ENCODE measurements at places on chromosomes 5 and 9. TPM values are rescaled to one million over a fixed set of nuclear protein-coding genes. Genes with fewer than 3 reads are reported as not detected.

- no peak for DNase-seq
Measured at GRCh38 chr9:128555180-128555721, 2.9 kb downstream of the SPTAN1 start.

DNA sequence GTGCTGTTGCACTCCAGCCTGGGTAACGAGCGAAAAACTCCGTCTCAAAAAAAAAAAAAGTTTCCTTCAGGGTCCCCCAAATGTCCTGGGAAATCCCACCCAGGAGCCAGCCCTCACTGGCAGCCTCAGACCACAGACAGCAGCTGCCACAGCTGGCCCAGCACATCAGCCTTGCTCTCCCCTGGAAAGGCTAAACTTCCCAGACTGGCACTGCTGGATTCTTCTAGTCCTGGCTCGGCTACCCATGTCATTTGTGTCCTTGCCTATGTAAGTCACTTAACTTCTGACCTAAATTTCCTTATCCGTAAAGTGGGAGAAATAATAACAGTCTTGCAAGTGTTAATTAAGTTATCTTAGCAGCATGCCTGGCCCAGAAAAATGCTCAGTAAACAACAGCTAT lies 8.6 kb upstream of the PRRC2B start:
- no peak for DNase-seq

DNA sequence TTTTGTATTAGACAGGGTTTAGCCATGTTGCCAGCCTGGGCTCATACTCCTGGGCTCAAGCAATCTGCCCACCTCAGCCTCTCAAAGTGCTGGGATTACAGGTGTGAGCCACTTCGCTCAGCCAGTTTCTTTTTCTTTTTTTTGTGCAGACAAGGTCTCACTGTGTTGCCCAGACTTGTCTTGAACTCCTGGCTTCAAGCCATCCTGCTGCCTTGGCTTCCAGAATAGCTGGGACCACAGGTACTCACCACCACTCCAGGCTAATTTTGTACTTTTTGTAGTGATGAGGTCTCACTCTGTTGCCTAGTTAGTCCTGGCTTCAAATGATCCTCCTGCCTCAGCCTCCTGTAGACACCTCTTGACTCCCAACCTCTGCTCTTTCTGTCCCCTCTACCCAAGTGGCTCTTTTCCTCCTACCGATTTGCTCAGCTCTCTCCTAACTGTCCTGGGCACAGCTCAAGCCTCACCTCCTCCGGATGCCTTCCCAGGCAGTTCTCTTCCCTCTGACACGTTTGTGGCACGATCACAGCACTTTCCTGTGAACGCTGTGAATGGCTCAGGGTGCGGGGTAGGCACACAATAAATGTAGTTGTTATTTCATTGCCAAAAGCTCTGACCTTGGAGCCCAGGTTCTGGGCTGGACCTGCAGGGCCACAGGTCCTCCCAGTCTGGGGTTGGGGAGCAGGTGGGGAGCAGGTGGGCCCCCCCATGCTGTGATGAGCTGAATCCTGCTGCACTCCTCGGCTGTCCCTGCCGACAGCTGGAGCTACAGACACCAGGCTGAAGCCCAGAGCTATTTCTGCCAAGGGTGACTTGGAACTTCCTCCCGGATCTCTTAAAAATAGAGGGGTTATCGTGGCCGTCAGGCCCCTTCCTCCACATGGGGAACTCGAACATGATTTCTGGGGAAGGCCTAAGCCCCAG lies 23.9 kb downstream of the GFI1B start:
- DNase-seq = no peak

DNA sequence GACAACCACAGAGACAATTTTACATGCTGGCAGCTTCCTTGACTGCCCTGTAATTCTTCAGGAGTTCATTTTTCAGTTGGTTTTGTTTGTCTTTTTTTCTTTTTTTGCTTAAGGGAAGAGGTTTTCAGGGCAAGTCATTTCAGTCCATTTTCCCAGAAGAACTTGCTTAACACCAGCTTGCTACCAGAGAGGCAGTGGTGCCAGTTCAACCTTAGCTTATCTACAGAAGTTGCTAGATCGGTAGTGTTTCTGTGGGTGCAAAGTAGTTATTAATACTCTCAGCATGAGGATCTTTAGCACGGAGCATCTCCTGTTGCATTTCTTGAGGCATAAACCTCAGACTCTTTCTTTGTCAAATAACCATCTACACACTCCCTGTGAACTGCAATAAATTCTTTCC lies 1.1 kb downstream of the SPEF2 start:
- DNase-seq = no peak

GRCh38 chr5:77325921-77326541 lies 115.6 kb downstream of the PDE8B start:
- DNase-seq = no peak

- DNase-seq = no peak
Measured at GRCh38 chr5:39440192-39440957, 15.6 kb upstream of the DAB2 start.

ADAMTS12 gene
- 1.2 TPM for total RNA-seq

DNA sequence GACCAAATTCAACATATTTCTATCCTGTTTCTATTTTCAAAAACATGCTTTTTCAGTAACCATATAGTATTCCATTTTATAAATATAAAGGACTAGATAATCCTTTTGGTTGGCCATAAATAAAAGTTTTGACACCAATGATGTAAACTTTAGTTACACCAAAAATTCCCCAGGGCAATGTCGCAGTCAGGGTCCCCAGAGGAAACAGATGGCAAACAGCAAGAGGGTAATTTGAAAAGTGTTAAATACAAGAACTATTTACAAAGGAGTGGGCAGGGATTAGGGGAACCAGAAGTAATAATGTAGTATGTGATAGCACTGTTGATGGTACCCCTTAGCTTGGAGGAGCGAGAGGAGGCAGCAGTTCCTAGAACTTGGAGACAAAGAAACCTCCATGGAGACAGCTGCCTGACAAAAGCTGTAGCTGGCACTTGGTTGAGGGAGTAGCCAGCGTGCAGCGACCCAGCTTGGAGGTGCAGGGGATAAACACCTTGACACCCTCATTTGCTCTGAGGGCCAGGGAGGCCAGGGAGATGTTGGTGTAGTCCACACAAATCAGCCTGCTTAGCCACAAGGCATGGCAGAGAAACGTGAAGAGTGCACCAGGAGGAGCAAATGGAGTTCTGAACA lies 18.3 kb upstream of the MSANTD3 start:
- no peak for DNase-seq

MRNIP gene
- 4.2 TPM for total RNA-seq

HBEGF gene
- total RNA-seq = 12.1 TPM
